NCI-H1105 treated with DMSO at 0.1 percent for 48 hours (cell line): ENCODE measurements at places on chromosomes 13 and 19.
A peak's percentile ranks its signal among the peaks of the same experiment; 100 is the strongest.

- DNase-seq, result peak; percentile 89
These were observed 465.6 kb downstream of the ITGBL1 start for GRCh38 chr13:101917833-101918661.

DNA sequence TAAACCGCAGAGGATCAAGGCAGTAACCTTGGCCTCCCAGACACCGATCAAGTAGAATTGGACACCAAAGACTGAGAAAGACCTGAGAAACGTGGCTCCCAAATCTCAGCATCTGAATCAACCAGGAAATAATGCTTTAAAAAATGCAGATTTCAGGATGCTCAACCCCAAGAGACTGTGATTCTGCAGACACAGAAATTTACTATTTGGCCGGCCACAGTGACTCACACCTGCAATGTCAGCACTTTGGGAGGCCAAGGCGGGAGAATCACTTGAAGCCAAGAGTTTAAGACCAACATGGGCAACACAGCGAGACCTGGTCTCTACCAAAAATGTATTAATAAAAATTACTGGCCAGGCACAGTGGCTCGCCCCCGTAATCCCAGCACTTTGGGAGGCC, 6.2 kb downstream of the ABCC4 start:
- DNase-seq, result no peak

GRCh38 chr13:47853236-47853635, 147.8 kb downstream of the SUCLA2 start:
- no peak for DNase-seq

- DNase-seq, result peak; percentile 0
These were observed 71.2 kb downstream of the WASF3 start for GRCh38 chr13:26628706-26629105.
